ENCODE measurements at places on chromosomes 1 and 21.

DNA sequence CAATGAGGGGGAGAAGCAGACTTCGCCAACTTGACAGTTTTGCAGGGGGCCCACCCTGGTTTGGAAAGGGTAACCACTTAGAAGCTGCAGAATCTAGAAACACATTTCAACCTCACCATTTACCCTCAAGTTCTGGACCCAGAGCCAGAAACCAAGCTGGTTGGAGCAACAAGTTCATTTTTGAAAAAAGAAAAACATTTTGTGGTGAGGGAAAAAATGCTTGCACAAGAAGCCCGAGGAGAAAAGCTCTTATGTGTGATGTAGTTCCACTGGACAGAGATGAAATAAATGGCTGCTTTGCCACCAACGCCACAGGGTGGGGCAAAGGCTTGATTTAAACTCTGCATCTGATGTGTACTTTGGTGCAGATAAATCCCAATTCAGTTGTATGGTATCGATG is 10.6 kb upstream of the NGF start:
- no peak for DNase-seq

DNA sequence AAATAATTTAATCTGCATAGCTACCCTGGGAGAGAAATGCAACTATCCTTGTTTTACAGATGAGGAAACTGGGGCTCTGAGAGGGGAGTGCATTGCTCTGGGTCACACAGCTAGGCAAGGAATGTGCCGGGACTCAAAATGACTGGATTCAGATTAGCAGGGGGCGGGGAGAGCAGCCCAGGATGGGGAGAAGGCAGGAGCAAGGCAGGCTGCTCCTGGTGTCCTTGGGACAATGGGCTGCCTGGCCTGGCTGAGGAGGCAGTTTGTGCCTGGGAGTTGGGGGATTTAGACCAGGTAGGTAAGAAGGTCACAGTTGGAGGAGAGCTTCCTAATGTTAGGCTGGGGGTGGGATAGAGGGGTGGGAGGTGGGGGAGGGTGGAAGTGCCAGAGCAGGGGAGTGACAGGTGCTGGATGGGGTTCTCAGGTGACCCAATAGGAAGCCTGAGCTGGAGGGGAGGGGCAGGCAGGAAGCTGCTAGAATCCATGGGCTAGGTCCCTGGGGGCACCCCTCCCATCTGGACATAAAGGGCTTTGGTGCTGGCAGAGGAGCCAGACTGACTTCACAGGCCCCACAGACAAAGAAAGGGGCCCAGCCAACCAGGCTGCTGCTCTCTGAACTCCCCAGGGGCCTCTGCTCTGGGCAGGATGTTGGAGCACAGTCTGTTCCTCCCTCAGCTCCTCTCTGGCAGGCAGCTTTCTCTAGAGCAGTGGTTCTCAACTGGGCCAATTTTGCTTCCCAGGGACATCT is 29.0 kb downstream of the TRIM62 start:
- peak; percentile 51 for DNase-seq

DNA sequence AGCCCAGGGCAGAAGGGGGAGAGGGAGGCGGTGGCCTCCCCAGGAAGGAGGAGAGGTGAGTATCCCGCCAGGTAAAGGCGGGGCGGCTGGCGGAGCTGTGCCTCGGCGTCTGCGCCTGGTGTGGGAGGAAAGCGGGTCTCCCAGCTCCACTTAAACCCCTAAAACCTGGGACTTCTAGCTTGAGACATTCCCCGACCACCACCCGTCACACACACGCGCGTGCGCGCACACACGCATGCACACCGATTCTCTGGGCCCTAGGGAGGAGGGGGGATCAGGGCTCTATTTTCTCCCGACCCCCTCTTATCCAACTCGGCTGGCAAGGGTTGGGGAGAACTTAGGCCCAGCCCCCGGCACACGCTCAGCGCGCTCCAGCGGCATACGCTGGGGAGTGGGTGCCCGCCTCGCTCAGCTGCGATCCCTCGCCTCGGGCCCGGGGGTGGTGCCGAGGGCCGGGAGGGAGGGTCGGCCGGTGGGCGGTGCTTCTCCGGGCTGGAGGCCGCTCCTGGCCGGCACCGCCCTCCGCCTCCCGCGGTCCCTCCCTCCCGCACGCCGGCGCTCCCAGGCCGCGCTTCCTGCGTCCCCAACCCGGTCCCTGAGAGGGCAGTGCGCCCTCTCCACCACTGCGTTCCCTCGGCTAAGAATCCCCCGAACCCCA is at the start of gene TMEM51:
TSS of gene TMEM51 (plus strand) at position 564 of the 658 bp plus-strand sequence. CDS start 61,341 bp downstream, outside the sequence.
- DNase-seq = no peak

GRCh38 chr21:41631564-41632461 is 123.9 kb upstream of the TMPRSS2 start:
- no peak for DNase-seq

DNA sequence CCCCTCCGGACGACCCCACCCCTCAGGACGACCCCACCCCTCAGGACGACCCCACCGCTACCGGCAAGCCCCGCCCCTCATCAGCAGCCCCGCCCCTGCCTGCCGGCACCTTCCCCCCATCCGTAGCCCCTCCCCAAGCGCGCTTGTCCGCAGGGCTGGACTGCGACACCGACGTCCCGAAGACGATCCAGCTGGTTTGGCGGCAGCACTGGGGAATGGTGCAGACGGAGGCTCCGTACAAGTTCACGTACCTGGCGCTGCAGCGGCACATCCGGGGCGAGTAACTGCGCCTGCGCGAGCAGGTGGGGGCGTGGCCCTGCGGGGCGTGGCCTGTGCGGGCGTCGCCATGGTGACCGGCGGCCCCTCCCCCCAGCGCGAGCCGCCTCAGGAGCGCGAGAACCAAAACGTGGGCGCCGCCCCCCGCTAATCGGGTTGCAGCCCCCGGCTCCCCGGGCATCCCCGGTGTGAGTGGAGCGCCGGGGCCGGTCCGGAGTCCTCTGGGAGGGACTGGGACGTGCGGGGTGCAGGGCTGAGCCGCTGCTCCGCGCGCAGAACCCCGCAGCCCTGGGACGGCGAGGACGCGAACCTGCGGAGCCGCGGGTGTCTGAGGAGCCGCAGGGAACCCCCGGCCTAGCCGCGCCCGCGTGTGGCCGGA is 4.9 kb downstream of the RNF223 start:
- no peak for DNase-seq

DNA sequence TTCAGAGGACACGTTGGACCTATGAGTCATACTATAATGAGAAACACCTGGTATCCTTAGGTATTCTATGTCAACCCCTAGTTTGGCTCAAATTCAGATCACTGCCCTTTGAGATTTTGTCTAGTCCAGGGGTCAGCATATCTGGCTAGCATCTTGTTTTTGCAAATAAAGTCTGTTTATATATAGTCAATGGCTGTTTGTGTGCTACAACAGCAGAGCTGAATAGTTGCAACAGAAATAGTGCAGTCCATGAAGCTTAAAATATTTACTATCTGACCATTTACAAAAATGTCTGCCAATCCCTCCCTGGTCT is 48.5 kb upstream of the EDEM3 start:
- DNase-seq = no peak

DNA sequence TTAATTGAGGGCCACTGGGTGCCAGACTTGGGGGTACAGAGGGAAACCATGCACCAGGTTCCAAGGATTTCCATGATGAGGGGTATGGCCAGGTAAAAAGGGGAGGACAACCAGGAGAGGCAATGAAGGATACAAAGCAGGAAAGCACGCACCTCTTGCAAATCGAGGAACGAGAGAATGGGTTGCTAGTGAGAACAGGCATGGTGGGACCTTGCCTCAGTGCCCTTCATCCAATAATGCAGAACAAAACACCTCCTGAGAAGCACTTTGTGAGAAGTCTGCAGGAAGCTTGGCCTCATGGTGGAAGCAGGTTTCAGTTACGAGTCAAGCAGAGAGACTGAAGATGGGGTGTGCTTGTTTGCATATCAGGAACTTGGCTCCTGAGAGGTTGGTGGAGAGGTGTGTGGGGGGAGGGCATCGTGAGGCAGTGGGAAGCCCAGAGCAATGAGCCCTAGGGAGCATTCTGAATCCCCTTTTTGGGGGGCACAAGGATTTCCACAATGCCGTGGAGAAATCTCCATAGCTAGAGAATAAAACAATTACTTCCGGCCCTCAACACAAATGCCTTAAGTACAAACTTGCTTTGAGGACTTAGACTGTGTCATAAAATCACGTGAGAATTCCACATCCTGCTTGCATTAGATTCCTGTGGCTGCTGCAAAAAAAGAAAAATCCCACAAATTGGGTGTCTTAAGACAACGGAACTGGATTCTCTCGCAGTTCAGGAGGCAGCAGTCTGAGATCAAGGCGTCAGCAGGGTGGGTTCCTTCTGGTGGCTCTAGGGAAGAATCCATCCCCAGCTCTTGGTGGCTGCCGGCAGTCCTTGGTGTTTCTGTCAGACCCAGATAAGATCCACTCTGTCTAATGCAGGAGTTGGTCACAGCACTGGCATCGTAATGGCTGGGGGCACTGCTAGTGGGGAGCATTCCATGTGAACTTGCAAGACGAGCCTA is 54.9 kb upstream of the BACE2 start:
- DNase-seq = peak; percentile 75

GRCh38 chr1:206912445-206913095 is 9.2 kb downstream of the FCMR start:
- peak; percentile 41 for DNase-seq

- DNase-seq = no peak
Measured at GRCh38 chr1:119032986-119033385, 44.8 kb upstream of the TBX15 start.

GRCh38 chr1:183604038-183604808 is 14.0 kb upstream of the NCF2 start:
- peak; percentile 27 for DNase-seq

- no peak for DNase-seq
Measured at GRCh38 chr1:95793893-95794292, 559.9 kb downstream of the RWDD3 start.

DNA sequence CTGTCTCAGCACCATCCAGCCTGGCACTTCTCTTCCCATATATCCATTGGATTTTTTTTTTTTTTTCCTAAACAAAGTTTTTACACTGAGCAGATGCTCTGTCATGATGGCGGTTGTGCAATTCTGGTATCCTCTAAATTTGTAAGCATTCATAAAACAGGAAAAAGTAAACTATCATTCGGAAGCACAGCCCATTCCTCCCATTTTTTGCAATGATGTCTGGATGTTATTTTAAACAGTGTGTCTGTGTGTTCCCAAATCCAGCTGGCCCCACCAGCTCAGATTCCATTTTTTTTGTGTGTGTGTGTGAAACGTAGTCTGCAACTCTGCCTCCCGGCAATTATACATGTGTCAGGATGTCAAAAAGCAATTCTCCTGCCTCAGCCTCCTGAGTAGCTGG is 33.5 kb downstream of the PDPN start:
- no peak for DNase-seq

- no peak for DNase-seq
Measured at GRCh38 chr1:151847867-151848596, 5.5 kb downstream of the THEM5 start.

DNA sequence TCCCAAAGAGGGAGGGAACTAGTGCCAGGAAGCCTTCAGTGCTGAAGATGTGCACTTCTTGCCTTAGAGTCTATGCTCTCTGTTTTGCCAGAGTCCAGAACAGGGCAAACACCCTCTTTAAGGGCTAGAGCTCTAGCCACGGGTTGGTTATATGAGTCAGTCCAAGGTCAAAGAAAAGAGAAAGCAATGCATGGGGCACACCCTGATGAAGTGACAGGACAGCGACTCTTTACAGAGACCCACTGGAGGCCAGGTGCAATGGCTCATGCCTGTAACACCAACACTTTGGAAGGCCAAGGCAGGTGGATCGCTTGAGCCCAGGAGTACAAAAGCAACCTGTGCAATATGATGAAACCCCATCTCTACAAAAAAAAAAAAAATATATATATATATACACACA is 86.1 kb downstream of the TGFBR3 start:
- no peak for DNase-seq

- DNase-seq = no peak
Measured at GRCh38 chr1:156474966-156475365, 25.6 kb downstream of the MEF2D start.

DNA sequence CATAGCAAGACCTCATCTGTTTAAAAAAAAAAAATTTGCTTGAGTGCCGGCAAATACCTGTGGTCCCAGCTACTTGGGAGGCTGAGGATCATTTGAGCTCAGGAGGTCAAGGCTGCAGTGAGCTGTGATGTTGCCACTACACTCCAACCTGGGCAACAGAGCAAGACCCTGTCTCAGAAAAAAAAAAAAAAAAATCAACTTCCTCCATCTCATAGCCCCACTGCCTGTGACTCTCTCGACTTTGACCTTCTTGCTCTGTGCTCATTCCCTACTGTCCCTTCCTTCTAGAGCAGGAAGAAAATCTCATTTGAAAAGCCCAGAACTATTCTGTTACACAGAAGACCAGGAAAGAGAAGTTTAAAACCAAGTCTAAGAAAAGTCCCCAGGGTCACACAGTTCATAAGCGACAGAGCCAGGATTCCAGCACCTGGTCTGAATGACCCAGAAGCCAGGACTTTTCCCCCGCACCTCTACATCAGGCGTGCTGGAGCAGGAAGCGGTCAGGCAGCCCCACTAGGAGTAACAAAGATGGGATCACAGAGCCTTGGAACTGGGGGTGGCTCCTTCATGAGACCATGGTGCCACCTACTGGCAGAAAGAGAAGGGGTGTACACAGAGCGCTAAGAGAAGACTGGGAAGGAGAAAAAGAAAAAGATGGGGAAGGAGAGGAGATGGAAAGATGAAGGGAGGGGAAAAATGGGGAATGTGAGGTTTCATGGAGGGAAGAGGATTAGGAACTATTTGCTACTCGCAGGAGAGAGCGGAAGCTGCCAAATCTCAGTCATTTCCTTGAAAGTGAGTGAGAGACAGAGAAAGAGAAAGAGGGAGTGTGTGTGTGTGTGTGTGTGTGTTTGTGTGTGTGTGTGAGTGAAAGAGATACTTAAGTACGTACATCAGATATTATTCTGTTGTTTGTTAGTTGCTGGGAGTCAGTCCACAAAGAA is 3.1 kb upstream of the P3R3URF start:
- no peak for DNase-seq

- no peak for DNase-seq
Measured at GRCh38 chr1:27885114-27885528, 12.8 kb downstream of the THEMIS2 start.

GRCh38 chr1:213423041-213423440 is 372.0 kb downstream of the RPS6KC1 start:
- DNase-seq = no peak

GRCh38 chr1:22216210-22216883 is 73.5 kb upstream of the WNT4 start:
- no peak for DNase-seq

GRCh38 chr1:54265659-54266058 is 65.7 kb downstream of the MRPL37 start:
- no peak for DNase-seq

DNA sequence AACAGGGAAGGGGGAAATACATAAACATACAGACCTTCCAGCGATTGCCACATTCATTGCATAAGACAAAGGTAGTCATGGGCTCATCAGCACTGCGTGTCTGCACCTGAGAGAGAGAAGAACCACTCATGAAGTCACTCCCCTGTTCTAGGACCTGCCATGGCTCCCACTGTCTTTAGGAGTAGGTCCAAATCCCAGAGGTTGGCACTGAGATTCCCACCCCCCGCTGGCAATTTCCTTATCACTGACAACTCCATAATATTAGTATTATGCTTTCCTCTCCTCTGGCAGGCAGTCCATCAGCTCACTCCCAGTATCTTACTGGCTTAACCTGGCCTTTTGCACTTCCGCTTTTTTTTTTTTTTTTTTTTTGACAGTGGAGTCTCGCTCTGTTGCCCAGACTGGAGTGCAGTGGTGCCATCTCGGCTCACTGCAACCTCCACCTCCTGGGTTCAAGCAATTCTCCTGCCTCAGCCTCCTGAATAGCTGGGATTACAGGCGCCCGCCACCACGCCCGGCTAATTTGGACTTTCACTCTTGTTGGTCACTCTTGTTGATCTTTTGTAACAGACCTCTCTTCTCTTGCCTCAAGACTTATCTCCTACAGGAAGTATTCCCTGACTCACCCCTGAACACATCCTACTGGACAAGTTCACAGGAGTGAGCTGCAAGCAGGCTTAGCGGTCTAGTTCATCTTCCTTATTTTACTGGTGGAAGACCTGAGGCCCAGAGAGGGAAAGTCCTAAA is 14.8 kb upstream of the ZNF436 start:
- no peak for DNase-seq

Measured in GM04503 (cell line).